Motor neuron (in vitro differentiated cells): ENCODE measurements at places on chromosomes 1 and 21. TPM values are rescaled to one million over a fixed set of nuclear protein-coding genes. Genes with fewer than 3 reads are reported as not detected.

GRCh38 chr1:91821126-91821868 lies 64.7 kb downstream of the TGFBR3 start:
- ATAC-seq = no peak

DNA sequence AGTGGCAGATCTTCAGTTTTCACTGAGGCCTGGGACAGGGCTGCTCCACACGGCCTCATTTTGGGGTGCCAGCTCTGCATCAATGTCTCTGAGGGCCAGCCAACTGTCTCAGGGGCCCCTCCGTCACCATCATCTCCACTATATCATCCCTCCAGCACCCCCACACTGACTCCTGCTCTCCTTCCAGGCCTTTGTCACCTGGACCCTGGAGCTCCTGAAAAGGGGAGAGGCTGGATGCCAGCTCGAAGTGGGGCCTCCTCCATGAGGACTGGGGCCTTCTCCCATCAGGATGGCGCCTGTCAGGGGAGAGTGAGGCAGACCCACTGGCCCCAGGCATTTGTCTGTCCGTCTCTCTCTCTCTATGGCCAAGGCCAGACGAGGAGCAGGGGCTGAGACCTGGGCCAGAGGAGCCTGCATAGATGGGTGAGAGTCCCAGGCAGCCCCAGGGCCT lies 44.7 kb upstream of the LRP8 start:
- ATAC-seq = no peak

DNA sequence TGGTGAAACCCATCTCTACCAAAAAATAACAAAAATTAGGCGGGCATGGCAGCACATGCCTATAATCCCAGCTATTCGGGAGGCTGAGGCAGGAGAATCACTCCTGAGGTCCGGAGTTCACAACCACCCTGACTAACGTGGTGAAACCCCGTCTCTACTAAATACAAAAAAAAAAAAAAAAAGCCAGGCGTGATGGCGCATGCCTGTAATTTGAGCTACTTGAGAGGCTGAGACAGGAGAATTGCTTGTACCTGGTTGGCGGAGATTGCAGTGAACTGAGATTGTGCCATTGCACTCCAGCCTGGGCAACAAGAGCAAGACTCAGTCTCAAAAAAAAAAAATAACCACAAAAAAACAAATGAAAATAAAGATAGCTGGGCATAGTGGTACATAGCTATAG lies 42.3 kb downstream of the CC2D1B start:
- ATAC-seq = no peak

Gene LRRC7
- 6.0 and 6.3 TPM in 2 replicates for total RNA-seq

DNA sequence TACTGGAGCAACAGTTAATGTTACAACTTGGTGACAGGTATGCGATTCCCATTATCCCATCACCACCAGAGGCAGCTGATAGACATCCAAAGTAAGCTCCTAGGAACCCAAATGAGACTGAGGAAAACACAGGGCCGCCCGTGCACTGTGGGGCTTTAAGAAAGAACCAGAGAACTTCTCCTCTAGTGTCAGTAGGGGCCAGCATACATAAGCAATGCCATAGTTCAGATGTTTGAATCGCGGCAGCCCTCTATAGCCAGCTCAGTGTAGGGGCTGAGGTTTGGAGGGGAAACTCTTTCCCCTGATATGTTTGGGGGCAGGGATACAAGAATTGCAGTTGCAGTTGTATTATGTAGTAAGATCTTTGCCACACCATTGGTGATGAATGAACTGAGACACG lies 593.3 kb upstream of the NCAM2 start:
- ATAC-seq = no peak

Gene HMGCS2
- 0.73 TPM in 1 of 2 replicates, not detected in the other for total RNA-seq

GRCh38 chr1:45411510-45411899 lies 71.3 kb upstream of the MUTYH start:
- no peak for ATAC-seq

- peak; percentile 29 for ATAC-seq
These were observed 89.8 kb downstream of the KIF14 start for GRCh38 chr1:200530623-200531261.

GRCh38 chr21:45607021-45607908 lies 36.3 kb upstream of the PCBP3 start:
- peak; percentile 82 for ATAC-seq

- ATAC-seq = no peak
These were observed 22.0 kb upstream of the DNASE2B start for GRCh38 chr1:84376000-84376910.

Gene KCNQ4
- total RNA-seq = 0.26 and 0.38 TPM in 2 replicates

- peak; percentile 90 for ATAC-seq
These were observed 221.6 kb upstream of the PBX1 start for GRCh38 chr1:164337394-164337793.
